ENCODE measurements at places on chromosomes 12 and 14. TPM values are rescaled to one million over a fixed set of nuclear protein-coding genes. Genes with fewer than 3 reads are reported as not detected.

Gene PTPN6
- total RNA-seq, result 14.7 TPM

Gene CYP27B1
- 0.48 TPM for total RNA-seq

Gene CNIH1
- total RNA-seq, result 120 TPM

Gene CMA1
- 7.2 TPM for total RNA-seq

Gene TMBIM4
- total RNA-seq, result 325 TPM

DNA sequence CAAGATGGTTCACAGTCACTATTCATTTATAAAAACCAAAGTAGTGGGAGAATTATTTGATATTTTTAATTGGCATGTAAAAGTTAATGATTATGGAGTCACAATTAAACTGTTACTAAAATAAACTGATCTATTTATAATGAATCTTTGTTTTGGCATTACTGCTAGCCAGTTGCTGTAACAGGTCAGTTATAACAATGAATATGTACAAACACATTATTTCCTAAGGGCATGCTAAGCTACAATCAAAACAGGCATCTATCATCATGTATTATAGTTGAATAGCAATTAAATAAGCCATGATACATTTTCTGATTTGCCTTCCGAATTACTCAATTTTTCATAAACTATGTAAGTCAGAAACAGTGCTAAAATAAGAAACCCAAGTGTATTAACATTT lies 518.3 kb downstream of the SLC16A7 start:
- DNase-seq, result no peak

DNA sequence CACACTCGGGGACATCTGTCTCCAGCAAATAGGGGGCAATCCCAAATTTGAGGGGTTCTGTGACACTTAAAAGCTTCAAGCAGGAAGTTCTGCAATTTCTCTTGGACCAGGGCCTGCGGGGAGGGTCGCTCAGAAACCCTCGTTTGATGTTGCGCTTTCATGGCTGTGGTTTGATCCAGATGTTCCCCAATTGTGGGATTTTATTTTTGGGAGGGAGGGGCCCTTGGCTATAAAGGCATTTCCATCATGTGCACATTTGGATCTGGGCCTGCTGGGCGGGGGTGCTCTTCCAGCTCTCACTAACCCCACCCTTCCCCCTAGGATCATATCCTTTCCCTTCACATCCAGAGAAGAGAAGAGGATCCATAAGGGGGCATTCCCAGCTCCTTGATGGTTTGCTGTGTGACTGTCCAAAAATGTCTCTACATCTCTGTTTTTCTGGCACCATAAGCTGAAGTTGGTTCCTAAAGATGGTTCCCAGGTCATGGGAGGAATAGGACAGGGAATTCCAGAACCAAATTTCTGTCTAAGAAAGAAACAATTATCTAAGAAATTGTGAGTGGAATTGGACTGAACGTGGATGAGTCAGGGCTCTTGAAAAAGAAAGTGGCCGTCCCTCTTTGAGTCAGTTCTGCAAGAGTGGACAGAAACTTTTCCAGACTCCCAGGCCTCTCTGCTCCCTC lies 47.2 kb downstream of the SMUG1 start:
- DNase-seq, result no peak

- peak; percentile 72 for DNase-seq
Measured at GRCh38 chr14:63642229-63642611, 549 bp upstream of the WDR89 start.

GRCh38 chr14:65821224-65821753 lies 408.8 kb downstream of the FUT8 start:
- DNase-seq, result no peak

DNA sequence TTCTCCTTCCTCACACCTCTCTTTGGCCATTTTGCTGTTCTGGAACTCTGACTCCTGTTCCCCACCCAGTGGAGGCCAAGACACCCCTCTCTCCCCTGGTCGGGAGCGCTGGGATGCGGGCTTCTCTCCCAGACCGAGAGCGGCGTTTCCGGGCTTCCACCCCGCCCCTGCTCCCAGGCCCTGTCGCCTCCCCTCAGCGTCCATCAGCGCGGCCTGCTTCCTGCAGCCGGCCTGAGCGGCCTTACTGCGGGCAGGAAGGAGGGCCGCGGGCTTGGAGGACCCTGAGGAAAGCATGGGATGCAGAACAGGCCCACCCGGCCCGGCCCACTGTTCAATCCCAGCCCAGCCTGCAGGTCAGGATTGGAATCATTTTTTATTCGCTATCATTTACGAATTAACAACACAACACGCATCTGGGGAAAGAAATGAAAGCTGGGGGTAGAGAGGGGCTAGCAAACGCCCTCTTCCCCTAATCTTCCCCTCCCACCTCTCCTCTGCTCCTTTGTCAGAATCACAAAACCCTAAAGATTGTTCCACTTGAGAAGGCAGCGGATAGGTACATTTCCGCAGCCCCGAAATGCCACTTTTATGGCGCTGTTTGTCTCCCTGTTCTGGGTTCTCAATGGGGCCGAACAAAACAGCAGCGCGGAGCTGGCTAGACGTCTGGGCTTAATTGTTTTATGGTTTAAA lies 3.8 kb upstream of the HOXC8 start:
- DNase-seq, result no peak

- no peak for DNase-seq
Measured at GRCh38 chr12:104704224-104704779, 247.6 kb downstream of the CHST11 start.

DNA sequence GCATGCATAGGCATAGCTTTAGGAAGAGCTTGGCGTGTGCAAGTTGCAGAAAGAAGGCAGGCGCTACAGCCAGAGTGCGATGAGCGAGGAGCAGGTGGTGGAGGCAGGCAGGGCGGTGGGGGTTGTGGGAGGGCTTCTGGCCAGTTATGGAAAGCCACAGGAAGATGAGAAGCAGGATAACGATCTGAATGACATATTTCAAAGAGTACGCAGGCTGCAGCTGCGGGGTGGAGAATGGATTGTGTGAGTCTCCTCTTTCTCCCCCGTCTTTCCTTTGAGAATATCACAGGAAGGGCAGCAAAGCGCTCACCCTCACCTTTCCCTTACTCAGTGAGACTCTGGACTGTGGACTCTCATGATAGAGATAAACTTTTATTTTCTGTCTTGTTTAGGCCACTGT lies 48.7 kb upstream of the PLXNC1 start:
- DNase-seq, result no peak

DNA sequence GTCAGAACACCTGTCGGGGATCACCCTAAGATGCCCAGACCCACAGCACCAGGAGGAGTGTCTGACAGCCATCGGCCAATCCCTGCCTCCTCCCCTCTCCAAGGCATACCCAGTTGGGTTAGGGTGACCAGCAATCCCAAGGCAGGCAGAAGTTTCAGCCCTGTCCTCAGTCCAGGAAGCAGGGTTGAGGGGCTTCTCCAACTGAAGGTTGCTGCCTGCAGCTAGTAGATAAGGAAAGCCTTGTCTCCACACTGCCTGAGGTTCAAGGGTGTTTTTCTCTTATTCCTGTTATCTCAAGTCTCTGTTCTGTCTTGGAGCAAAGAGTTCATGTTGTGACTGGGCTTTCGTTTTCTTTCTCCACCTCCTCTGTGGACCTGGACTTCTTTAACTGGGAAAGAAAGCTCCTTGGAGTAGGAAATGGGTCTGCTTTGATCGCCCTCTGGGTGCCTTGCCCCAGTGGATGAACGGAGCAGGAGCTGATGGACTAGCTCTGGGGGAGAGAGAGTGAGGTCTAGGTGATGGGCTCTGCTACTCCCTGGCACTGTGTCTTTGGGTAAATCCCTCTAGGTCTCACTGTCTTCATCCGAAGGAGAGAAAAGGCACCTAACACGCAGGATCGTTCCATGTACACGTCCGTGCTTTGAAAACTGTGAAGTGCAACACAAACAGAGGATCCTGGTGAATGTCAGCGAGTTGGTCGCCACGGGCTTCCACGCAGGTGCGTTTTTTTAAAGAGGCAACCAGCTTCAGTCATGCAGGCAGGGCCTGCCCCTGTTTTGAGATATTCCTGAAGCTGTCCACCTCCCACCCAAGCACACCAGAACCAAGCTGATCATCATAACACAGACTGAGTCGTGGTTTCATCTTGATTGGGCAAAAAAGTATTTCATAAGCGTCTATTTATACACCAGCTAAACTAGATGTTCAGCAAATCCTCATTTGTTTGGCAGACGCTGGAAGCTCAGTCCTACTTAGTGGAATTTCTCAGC lies 52.5 kb upstream of the FOXN3 start:
- no peak for DNase-seq

GRCh38 chr12:21583587-21583986 lies 21.1 kb downstream of the GYS2 start:
- no peak for DNase-seq

- no peak for DNase-seq
Measured at GRCh38 chr12:93536111-93536765, 36.2 kb upstream of the SOCS2 start.

DNA sequence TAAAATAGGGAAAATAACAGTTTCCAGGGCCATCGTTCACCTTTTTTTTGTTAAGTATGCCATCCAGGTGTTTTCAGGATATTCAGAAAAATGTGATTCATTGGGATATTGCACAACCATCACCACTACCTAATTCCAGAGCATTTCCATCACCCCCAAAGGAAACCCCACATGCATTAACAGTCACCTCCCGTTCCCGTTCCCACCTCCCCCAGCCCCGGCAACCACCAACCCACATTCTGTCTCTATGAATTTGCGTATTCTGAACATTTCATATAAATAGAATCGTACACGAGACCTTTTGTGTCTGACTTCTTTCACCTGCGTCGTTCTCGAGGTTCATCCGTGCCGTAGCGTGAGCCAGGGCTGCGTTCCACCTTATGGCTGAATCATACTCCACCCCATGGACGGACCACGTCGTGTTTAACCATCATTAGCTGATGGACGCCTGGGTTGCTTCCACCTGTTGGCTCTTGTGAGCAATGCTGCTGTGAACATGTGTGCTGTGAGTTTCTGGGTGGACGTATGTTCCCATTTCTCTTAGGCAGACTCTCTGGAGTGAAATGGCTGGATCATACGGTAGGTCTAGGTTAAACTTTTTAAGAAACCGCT lies 51.0 kb upstream of the NCOR2 start:
- DNase-seq, result no peak

DNA sequence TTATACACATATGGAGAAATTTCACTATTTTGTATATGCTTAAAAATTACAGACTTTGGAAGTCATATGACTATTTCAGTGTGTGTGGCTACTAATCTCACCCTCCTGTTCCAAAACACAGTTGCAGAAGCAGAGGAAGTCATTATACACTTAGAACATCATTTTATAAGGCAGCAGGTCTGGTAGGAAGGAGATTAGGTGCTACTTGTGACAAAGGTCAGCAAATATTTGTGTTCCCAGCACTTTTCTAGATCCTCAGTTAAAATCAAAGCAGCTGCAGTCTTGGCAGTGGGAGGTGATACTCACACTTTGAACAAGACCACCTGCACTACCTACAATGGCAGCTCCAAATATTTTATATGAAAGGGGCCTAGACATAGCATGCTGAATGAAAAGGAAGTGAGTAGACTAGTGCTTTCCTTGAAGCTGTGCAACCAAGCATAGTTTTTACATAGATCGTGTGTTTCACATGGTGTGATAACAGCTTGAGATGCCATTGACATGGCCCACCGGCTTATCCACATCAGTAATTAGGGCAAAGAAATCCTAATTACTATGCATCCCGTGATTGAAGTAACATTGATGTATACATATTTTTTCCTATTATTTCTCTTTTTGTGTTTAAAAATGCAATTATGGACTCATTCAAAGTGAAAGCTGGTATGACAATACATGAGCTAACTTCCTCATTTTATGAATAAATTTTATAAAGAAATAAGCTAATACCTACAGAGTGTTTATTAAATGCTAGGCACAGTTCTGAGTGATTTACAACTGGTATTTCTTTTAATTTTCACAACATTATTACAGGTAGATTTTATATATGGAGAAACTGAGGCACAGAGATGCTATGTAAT lies 5.3 kb downstream of the GYS2 start:
- no peak for DNase-seq

- DNase-seq, result no peak
Measured at GRCh38 chr12:65200007-65200665, 30.8 kb downstream of the LEMD3 start.

- no peak for DNase-seq
Measured at GRCh38 chr14:95235351-95235750, 78.0 kb upstream of the DICER1 start.

- DNase-seq, result no peak
Measured at GRCh38 chr12:122201381-122201780, 2.1 kb upstream of the B3GNT4 start.

- DNase-seq, result no peak
Measured at GRCh38 chr12:62963486-62964041, 28.6 kb upstream of the PPM1H start.

DNA sequence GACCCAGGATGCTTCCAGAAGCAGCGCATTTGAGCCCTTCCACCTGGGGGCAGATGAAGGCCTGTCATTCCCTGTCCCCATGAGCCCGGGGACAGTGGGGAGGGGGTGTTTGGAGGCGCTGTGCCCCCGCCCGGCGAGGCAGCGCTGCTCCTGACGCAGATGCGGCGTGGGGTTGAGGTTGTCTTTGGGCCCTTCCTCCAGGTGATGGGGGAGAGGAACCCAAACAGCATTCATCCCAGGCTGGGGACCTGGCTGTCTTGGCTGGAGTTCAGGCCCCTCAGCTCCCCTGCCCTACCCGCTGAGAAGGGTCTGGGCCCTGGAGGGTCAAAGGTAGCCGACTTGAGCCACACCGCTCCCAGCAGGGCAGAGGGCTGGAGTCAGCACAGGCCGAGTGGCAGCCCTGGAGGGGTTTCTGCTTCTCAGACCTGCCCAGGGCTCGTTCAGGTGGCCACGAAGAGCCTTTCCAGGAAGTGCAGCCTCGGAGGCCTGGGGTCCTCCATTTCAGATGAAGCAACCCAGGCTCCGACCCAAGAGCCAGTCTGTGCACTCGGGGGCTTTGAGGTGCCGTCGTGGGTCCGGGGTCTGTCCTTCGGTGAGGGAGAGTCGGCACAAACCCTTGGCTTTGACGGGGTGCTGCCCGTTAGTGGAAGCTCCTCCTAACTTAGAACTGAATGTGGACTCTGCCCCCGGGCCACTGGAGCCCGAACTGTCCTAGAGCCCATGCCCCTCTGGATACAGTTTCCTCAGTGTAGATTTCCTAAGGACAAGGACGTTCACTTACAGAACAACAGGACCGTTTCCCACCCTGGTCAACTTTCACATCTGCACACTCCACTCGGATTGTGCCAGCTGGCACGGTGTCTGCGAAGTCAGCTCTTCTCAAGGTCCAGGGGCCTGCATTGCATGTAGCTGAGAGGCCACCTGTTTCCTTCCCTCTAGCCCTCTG lies 16.1 kb downstream of the ACADS start:
- no peak for DNase-seq
